ENCODE measurements at places on chromosomes 2 and 18.

DNA sequence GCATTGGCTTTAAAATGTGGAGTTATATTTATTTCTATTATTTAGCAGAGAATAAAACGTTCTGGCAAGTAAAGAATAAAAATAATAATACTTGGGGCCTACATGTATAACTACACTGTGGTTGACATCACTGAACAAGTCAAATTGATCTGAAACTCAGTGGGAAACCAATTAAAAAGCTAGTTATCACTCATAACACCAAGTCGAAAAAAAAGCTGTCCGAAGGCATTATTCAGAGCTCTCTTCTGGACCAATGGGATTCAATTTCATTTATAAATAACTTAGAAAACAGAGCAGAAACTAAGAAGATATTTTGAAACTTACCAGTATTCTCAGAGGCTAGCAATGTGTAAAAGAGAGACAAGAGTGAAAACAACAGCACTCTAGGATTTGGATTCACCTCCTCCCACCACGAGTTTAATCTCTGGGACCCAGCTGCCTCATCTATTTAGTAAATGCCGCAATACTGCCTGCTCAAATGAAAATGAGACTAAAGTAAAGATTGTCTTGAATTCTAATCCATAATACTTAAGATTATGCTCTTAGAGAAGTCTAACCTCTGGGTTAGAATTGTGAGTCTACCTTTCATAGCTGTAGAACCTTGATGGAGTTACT, 128.4 kb downstream of the NBAS start:
- no peaks in the 10 kb centered on the region for H3K36me3 ChIP-seq
- no peak overlapping the region for H3K27ac ChIP-seq
- H3K27me3 ChIP-seq: no peaks in the 10 kb centered on the region
- H3K4me3 ChIP-seq: no peak overlapping the region

- no peak overlapping the region for H3K4me3 ChIP-seq
- no peak for DNase-seq
- H3K27me3 ChIP-seq: no peaks in the 10 kb centered on the region
- no peaks in the 10 kb centered on the region for H3K36me3 ChIP-seq
Measured at GRCh38 chr18:73688851-73689711, 458.6 kb downstream of the FBXO15 start.

DNA sequence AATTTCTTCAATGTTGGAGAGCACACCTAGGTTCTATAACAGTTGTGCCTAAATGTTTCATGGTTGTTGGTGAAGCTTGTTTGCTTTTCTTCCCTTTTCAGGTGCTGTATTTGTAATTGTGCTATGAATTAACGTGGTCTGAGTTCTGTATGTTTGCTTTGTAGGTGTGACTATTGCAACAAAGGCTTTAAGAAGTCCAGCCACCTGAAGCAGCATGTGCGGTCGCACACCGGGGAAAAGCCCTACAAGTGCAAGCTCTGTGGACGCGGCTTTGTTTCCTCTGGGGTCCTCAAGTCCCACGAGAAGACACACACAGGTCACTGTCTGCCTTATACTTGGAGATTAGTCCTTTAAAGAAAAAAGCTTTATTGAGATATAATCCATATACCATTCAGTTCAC, 91.2 kb downstream of the ZNF236 start:
- no peaks in the 10 kb centered on the region for H3K27me3 ChIP-seq
- H3K4me3 ChIP-seq: no peak overlapping the region
- DNase-seq: no peak
- no peak overlapping the region for H3K27ac ChIP-seq

DNA sequence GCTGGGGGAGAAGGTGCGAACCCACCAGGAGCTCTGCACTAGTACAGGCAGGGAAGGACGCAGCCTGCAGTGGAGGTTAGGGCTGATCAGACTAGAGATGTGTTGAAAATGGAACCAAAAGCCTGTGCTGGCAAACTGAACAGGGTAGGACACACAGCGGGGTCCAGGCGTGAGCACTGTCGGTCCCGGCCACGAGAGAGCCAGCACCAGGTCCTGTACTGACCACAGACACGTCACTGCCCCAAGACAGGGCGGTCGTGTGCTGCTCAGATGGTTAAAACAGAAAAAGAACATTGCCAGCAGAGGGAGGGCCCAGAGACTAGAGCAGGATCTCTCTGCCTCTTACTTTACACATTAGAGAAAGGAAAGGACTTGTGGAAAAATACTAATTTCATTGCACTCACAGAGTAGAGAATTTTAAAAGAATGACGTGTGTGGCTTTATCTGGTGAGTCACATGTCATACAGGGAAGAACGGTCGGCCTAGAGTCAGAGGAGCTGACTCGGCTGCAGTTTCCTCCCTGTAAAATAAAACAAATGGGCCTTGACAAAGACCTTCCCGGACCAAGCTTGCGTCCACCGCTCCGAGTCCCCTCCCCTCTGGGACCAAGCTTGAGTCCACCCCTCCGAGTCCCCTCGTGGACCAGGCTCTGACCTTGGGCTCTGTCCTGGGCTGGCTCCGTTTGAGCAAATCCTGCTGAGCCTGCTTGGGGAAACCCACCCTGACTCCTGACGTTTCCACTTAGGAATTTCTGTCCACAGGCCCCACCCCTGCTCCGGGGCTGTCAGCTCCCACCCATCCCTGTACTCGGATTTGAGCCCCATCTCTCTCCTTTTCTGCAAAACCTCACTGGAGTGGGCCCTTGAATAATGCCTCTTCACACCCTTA, 16.7 kb upstream of the ADI1 start:
- peaks cover 5% of the 10 kb centered on the region for H3K4me1 ChIP-seq
- no peak overlapping the region for H3K27ac ChIP-seq
- no peaks in the 10 kb centered on the region for H3K27me3 ChIP-seq
- DNase-seq: no peak

Data from activated CD4-positive, alpha-beta memory T cell treated with anti-CD3 and anti-CD28 coated beads, Interleukin-2, amount 10 ng/mL, durations not matched to agents 7 days and 5 days (primary cell).